ENCODE measurements at places on chromosomes 3 and 15.

DNA sequence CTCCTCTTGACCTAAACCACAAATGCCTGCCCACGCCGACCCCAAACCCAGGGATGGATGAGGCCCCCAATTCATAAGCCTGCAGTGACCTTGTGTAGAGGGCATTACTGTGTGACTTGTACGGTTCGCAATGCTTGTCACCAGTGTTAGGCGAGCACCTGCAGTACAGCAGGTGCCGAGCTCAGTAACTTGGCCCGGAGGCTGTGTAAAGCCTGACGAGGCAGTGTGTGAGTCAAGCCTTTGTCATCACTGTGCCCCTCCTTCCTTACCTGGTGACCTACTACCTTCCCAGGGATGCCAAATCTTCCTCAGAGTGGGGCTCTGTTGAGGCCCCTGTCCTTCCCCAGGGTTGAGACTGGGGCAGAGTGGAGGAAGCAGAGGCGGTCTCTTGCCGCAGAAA is 37.2 kb upstream of the TMEM115 start:
- DNase-seq, result no peak

DNA sequence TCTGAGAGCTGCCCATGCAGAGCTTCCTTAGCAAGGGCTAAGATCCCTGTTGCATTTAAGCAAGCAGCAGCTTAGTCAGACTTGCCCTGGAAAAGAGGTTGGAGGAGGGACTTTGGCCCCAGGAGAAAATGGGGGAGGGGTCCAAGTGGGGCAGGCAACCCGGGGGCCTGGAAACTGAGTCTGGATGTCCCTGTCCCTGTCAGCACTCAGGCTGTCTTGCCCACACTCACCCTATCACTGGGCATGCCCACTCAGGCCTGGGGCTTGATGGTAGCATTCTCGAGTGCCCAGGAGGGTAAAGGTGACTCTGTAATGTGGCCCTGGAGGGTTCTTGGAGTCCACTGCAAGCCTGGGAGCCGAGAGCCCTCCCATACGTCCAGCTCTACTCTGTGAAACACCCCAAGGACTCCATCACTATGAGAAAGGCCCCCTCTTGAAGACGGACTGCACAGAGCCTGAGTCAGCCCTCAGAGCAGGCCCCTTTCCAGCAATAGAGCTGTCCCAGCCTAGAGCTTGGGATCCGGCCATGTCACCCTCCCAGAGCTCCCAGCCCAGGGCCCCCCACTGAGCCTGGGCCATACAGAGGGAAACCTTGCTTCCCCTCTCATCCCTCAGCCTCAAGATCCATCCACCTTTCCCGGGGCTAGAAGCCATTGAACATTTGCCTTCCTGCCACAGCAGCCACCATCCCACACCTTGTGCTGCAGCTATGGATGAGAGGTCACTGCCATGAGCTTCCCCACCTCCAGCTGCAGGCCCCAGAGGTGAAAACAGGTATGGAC is 13.4 kb downstream of the MYL3 start:
- DNase-seq, result no peak

- DNase-seq, result no peak
Observed at GRCh38 chr15:65556622-65557021, 26.4 kb downstream of the HACD3 start.

DNA sequence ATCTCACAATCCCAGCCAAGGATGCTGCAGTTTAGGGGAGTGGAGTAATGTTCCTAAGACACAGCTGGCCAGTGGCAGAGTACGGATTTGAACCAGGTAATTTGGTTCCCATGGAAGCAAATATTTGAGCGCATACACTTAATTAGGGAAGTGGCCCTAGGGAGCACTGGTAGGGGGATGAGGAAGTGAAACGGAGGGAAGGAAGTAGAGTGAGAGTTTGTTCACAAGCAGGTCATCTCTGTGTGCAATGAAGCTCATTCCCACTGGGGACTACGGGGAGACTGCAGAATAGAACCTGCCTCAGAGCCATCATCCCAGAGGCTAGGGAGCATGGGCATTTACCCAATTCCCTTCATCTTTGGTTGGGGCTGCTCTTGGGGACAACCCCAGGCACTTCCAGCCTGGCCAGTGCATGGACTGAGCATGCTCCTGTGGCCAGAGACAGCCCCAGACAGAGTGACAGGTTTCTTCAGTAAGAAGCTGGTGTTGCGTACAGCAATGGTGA is 317.2 kb upstream of the PROK2 start:
- no peak for DNase-seq

DNA sequence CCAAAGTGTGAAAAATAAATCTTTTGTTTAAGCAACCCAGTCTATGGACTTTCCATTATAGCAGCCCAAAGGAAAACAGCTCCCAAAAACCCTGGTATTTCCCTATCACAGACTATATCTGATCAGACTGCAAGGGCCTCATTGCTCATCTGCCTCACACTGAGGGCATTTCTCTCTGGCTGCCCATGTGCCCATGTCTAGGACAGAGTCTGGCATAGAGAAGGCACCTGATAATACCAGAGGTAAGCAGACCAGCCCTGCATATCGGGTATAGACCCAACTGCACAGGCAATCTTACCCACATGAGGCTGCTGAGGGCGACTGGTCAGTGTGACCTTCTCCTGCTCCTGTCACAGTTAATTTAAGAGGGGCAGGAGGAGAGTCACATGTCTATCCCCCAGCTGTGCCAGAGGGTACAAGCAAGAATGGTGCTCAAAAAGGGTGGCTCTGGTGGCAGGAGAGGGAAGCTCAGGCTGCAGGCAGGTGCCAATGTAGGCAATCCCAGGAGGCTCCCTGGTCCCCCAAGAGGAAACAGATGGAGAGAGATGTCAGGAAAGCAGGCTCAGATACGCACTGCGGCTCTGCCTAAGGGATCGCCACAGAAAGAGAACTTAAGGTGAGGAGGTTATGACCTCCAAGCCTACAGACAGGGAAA is 3.1 kb downstream of the CSRNP1 start:
- no peak for DNase-seq

DNA sequence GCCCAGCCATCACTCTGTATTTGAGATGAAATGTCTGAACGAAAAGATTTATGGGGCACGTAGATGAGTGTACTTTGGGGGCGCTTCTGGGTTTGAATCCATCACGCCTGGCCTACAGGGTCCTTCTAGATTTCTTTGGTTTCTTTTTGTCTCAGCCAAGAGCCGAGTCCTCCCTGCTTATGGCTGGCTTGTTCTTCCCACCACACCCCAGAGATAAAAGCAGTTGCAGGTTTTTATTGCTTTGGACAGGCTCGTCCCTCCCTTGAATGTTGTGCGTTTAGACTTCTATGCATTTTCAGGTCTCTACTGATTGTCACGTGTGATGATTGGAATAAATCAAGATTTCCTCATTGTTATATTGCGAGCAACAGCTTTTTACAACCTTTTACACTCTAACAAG is 104.8 kb upstream of the CHRNA7 start:
- DNase-seq, result no peak

GRCh38 chr3:189845069-189845468 is 213.9 kb downstream of the TP63 start:
- no peak for DNase-seq

DNA sequence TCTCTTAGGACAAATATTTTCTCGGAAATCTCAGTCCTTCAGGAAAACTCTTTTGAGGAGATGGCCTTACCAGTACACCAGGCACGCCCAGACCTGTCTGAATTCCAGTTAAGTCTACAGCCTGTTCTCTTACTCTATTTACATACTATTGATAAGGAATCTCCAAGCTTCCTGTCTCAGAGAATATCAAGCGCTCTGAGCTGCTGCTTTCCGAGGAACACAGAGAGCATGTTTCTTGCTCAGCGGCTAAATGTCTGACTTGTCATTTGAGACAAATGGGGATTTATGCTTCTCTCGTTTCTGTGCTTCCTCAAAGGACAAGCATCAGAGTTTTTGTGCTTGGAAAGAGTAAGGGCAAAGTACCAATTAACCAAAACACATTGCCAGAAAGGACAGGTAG is 112.4 kb upstream of the CCDC54 start:
- DNase-seq, result no peak

DNA sequence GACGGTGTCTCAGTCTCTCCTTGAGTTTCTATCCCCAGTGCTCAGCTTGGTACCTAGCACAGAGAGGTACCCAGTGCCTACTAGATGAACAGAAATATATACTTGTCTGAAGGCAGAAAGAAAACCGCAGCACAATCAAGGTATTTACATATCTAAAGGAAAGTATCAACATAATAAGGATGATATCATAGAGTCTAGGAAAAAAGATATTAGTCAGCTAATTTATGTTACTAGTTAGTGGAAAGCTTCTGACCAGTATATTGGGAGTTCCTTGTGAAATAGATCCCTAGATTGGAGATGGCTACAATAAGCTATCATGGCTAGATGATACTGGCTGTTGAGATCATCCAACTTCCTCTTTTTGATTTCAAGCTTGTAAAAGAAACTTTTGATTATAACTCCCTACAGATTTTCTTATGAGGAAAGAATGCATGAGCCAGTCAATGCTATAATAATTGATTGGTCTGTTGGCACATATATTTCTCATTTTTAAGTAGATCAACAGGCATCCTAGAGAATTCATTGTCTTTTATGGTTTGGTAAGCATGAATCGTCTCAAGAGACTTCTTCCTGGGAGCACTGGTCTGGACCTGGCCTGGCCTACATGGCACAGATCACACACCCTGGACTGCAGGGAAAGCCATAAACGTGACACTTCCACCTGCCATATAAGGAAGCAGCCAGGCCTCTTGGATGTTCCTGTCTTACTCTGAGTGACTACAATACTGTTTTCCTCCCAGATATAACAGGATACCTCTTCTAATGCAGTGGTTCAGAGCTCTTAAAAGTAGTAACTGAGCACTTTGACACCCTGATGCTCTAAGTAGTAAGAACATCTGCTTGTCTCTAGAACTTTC is 60.7 kb downstream of the IMPG2 start:
- no peak for DNase-seq

DNA sequence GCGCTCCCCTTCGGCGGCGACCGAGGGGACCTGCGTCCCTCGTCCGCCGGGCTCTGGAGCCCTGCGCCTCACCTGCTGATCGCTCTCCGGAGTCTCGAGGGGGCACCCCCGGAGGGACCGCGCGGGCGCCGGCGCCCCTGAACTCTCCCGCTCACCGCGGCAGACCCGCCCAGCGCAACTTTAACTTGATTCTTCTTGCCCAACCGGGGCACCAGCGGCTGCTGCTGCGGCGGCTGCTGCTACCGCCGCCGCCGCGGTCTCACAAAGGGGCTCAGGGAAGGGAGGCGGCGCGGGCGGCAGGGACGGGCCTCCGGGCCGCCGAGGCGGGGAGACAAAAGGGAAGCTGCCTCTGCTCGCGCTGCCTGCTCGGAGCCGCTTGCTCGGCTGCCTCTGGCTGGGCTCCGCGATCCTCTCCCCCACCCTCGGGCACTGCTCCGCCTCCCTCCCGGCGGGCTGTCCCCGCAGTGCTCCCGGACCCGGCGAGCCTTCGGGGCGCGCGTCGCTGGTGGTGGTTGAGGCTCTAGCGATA is at the start of gene PPM1L:
TSS of gene PPM1L (plus strand) at position 456 of the 529 bp plus-strand sequence.
- no peak for DNase-seq
